ENCODE measurements at places on chromosomes 16 and 17. TPM values are rescaled to one million over a fixed set of nuclear protein-coding genes. Genes with fewer than 3 reads are reported as not detected.

Gene SPN
- 1.8 TPM for total RNA-seq

Gene DNAI2
- not detected for total RNA-seq

- H3K27me3 ChIP-seq = no peaks in the 10 kb centered on the region
- no peak for DNase-seq
- no peaks in the 10 kb centered on the region for H3K36me3 ChIP-seq
- no peak overlapping the region for H3K27ac ChIP-seq
Measured at GRCh38 chr16:24836836-24837235, 8.9 kb upstream of the SLC5A11 start.

Gene IRX6
- total RNA-seq = 0.55 TPM

GRCh38 chr16:68512742-68513141 lies 26.3 kb upstream of the ZFP90 start:
- DNase-seq = no peak
- no peaks in the 10 kb centered on the region for H3K4me1 ChIP-seq
- no peaks in the 10 kb centered on the region for H3K36me3 ChIP-seq
- H3K27me3 ChIP-seq = no peaks in the 10 kb centered on the region
- no peak overlapping the region for H3K4me3 ChIP-seq

GRCh38 chr16:73383195-73383987 lies 335.5 kb upstream of the ZFHX3 start:
- no peak overlapping the region for H3K27ac ChIP-seq
- no peak overlapping the region for H3K4me3 ChIP-seq
- no peaks in the 10 kb centered on the region for H3K36me3 ChIP-seq
- no peaks in the 10 kb centered on the region for H3K4me1 ChIP-seq
- H3K27me3 ChIP-seq = no peaks in the 10 kb centered on the region

Gene SAMD14
- 5.9 TPM for total RNA-seq

DNA sequence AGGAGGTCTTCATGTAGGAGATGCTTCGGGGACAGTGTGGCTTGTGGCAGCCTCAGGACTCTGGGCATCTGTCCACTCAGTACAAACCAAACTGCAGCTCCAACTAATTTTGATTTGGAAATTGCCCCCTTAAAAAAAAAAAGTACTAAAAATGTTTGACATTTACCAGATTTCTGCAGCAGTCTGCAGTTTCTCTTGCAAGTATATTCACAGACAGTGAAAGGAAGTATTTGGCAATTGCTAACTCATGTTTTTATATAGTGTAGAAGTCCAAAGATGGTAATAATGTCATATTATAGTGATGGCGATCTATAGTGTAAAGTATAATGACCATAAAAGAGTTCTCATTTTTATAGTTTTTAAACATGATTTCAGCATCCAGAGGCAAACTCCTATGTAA lies 218.6 kb downstream of the PRKCA start:
- DNase-seq = no peak
- H3K27ac ChIP-seq = no peak overlapping the region
- no peak overlapping the region for H3K4me3 ChIP-seq

DNA sequence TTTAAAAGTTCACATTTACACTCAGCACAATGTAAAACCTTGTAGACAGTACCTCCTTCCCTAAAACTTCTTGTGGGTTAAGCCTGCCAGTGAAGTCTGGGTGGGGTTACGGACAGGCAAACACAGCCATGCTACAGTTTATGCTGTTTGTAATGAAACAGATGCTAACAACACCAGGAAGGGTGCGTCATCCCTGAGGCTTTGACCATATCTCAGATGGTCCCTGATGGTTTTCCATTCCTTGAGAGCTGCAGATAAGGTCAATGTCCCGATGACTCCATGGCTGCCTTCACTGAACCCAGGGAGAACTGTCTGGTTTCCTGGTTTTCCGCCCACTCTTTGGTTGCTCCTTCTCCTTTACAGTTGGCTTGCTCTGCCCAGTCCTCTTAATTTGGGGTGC lies 29.1 kb downstream of the GAS7 start:
- no peaks in the 10 kb centered on the region for H3K36me3 ChIP-seq
- H3K4me1 ChIP-seq = no peaks in the 10 kb centered on the region
- no peak for DNase-seq
- H3K27me3 ChIP-seq = no peaks in the 10 kb centered on the region
- no peak overlapping the region for H3K4me3 ChIP-seq

DNA sequence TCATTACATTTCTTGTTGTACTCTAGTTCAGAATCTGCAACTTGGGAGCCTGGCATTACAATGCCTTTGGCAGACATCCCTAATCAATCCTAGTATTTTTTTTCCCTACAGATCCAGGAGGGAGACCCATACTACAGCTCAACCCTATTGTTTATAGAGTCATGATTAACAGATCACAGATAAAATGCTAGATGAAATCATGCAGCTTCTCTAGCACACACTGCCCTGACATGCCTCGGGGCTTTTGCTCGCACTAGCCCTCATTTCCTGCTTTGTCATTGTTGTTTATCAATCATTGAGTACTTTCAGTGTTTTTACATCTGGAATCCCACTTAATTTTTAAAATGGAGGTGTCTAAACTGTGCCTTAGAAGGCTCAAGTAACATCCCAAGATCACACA lies 412.5 kb downstream of the CA10 start:
- no peaks in the 10 kb centered on the region for H3K27me3 ChIP-seq
- no peak for DNase-seq
- H3K4me1 ChIP-seq = peaks cover 6% of the 10 kb centered on the region
- H3K4me3 ChIP-seq = no peak overlapping the region
- H3K27ac ChIP-seq = no peak overlapping the region
